ENCODE measurements at places on chromosomes 4 and X. TPM values are rescaled to one million over a fixed set of nuclear protein-coding genes. Genes with fewer than 3 reads are reported as not detected.

Gene CCKAR
- total RNA-seq, result not detected

Gene PNMA5
- total RNA-seq, result not detected

Gene RAB41
- total RNA-seq, result not detected

GRCh38 chrX:568311-568710, 62.3 kb upstream of the SHOX start:
- DNase-seq, result no peak

DNA sequence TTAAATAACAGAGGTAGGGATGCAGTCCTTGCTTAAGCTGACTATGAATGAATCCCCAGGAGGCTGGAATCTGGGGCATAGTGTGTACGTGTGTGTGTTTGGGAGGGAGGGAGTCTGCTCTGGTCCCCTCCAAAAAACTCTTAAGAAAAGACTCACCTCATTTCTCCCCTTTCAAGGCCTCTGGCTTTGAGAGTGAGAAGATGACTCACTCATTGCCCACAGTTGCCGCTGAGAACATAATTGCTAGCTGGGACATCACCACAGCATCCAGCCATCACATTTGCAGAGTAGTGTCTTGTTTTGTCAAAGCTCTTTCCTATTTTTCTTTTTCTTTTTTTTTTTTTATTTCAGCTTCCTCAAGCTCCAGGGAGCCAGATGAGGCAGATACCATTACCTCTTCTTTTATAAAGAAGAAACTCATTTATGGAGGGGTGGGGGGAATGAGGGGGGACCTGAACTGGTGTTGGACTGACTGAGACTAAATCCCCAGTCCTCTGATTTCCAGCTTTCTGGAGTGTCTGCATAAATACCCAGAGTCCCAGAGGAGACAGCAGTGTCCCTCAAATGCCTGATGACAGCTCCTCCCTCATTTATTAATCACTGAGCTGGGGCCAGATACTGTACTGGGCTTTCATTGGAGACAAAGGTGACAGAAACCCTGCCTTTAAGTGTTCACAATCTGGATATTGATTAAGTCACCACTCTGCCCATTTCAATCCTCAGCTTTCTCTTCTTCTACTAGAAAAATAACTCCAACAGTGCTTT, 61.9 kb upstream of the LAS1L start:
- no peak for DNase-seq

- no peak for DNase-seq
These were observed 98.3 kb downstream of the FAM47B start for GRCh38 chrX:35040871-35041270.

DNA sequence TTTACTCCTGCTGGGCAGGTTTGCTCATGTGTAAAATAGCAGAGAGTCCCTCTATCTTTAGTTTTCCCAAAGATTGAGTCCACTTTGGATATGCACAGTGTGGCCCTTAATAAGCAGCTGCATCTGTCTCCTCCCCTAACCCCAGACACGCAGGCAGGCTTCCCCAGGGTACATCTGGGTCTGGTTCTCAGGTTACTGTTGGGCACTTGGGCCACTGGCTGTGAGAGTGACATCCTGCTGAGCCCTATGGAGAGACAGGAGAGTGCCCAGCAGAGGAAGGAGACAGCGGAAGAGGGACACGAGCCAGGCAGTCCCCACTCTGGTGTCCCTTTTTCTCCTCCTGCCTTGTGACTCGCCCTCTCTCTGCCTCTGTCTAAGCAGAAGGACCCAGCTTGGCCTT, 16.0 kb downstream of the XK start:
- DNase-seq, result no peak

DNA sequence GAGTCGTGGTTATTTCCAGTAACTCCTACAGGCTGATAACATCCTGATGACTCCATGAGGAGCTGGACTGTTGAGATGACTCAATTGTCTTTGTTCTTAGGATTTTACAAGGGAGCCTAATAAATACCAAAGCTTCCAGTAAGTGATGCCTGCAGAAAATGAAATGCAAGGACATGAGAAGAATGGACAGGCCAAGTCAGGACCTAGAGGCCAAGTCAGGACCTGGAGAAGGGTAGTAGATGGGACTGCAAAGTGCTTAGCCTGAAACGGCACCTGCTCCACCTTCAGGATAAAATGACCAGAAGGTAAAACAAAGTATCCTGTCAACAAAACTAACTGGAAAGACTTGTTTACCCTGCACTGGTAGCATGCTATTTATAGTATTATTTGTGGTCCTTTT, 6.4 kb upstream of the SLC10A6 start:
- DNase-seq, result no peak

DNA sequence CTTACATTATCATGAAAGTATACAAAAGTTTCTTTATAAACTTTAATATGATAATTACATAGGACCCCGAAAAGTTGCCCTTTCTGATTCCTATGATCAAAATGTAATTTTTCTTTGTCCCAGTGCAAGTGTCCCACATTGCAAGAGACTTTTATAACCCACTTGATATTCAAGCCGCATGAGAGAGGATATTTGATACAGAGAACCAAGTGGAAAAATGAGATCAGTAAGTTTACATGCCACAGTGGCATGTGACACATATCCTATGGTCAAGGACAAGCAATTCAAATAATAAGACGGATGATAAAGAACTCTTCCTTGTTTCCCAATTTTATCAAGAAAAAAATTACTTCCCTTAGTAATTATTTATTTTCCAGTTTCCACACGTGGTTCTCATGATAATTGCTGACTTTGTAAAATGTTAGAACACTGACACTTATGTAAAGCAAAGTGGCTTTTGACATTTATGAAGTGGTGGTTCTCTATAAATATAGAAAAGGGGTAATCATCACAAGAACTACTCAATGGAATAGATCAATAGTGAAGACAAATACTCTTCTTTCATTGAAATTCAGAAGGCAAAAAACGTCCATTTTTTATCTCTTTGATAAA, 273.7 kb upstream of the NOCT start:
- DNase-seq, result no peak

Data from endothelial cell (in vitro differentiated cells).